ENCODE measurements at places on chromosomes 3 and 15.
A peak's percentile ranks its signal among the peaks of the same experiment; 100 is the strongest.

GRCh38 chr3:42539871-42540714 lies 37.6 kb downstream of the VIPR1 start:
- peak; percentile 67 for DNase-seq

- peak; percentile 21 for DNase-seq
These were observed 1615.8 kb downstream of the SI start for GRCh38 chr3:163462446-163462845.

DNA sequence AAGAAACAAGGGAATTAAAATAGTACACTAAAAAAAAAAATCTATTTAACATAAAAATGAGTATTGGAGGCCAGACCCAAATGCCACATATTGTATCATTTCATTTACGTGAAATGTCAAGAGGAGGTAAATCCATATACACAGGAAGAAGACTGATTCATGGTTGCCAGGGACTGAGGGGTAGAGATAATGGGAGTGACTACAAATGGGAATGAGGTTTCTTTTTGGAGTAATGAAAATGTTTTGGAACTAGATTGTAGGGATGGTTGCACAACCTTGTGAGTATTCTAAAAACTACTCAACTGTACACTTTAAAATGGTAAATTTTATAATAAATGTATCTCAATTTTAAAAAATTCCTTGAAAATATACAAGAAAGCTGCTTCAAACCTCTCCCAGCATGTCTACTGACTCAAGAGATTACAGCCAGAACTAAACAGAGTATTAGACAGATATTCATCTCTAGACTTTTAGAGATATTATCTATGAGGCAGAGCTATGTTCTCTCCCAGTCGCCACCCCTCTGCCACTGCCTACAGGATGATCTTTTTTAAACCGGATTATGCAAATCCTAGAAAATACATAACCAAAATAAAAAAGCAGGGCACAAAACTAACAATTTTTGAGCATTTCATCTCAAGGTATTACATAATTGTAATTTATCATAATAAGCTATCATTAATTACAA lies 6.2 kb downstream of the HLTF start:
- DNase-seq: no peak

DNA sequence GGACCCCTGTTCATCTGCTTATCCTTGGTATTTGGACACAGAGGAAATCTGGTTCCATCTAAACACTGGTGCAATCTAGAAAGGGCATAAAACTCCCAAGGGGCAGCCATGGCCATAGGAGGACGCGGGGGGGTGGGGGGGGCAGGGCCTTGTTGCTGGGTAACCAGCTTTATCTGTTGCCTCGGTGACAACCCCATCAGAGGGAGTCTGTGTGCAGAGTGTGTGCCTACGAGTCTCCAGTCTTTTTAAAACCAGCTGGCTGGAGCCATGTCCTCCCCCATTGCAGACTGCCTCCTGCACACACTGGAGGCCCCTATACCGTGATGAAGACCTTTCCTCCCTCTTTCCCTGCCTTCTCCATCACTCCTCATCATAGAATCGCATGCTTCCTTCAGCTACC lies 26.4 kb upstream of the CORO2B start:
- no peak for DNase-seq

GRCh38 chr3:136311968-136312367 lies 61.8 kb downstream of the PCCB start:
- no peak for DNase-seq

GRCh38 chr3:27643355-27643754 lies 78.8 kb downstream of the EOMES start:
- no peak for DNase-seq

DNA sequence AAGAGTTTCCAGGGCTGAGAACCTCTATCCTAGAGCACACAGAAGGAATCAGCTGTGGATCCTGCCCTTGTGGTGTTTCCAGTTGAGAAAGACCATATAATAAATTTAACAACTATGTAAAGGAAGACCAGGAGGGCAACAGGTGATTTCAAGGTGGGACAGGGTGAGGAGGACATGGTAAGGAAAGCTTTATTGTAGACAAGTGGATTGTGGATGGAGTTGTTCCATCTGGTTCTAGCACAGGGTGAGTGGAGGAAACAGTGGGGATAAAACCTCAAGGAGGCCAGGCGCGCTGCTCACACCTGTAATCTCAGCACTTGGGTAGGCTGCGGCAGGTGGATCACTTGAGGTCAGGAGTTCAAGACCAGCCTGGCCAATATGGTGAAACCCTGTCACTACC lies 17.1 kb downstream of the SIAH2 start:
- DNase-seq: no peak

DNA sequence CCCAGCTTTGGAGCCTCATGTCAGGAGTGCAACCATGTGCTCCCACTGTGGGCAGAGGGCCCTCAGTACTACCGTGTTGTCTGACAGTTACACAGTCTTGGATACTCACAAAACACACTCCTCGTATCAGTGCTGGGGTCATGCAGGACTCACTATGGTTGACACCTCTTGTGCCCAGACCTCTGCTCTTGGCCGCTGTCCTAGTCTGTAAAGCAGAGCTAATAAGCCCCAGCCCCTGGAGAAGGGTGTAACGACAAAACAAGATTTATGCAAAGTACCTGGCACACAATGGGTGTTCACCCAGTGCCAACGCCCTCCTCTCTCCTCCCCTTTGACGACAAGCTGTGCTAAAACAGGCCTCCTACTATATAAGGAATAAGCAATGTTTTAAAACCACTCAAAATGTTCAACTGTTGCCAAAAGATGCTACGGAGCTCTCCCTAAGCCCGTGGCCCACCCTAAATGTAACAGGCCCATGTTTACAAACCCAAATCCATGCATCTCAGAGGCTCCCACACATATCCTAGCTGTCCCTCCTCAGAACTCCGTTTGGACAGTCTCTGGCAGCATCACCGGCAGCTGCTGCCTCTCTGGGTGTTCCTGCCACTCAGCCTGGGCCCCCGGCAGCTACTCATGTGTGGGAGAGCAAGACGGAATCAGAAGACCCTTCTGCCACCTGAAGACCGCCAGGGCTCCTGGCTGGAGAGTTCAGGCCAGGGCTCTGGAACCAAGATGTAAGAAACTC lies 65.8 kb downstream of the MRPL46 start:
- DNase-seq: no peak

GRCh38 chr3:147367676-147368075 lies 38.7 kb downstream of the ZIC4 start:
- DNase-seq: no peak

DNA sequence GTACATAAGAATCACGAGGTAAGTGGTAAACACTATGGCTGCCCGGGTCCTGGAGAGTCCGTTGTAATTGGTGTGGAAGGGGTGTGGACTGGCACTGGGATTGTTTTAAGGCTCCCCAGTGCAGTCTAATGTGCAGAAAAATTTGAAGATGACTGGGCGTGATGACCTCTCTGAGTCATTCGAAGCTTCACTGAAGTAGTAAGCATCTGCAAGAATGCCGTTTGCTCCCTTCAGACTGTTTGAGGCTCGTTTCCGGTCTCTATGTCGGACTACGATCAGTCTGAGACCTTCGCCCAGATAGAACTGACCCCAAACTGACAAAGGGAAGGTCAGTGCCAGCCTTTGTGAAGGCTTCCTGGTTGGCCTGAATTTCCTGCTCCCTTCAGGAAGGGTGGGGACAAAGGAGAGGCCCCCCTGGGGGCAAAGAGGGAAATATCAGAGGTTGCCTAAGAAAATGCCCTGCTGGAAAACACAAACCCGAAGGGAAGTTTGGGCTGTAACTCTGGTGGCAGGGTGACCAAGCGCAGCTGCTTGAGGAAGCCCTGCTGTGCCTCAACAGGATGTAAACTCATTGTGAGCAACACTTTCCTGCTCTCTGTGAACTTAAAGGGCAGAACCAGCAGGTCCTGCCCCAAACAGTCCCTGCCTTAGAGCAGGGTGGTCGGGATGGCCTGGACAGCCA lies 34.6 kb downstream of the BTD start:
- no peak for DNase-seq

DNA sequence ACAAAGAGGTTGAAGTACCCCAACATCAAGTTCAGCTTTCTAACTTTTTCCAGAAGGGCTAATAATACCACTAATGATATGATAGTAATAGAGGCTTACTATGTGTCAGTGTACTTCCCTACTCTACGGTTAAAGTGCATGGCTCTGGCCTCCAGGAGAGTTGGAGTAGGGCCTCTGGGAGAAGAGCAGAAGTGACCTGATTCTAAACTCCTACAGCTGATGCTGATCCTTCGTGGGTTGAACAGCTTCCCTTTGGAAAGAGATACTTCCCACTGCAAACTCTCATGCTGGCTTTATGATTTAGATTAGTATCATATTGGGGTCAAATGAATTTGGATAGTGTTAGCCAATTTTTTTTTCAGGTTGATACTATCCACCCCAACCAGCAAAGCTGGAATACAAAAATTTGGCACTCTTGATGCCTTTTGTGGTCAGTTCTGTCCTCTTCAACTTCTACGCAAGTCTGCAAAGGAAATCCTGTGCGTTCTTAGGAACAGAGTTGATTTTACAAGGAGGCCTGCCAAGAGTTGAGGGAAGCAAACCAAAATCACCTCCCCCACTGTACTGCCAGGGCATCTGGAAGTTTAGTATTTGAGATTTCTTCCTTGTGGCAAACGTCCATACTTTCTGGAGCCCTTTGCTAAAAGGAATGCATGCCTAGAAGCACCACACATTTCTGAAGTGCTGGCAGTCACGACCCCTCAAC lies 17.8 kb downstream of the TMEM212 start:
- DNase-seq: no peak

DNA sequence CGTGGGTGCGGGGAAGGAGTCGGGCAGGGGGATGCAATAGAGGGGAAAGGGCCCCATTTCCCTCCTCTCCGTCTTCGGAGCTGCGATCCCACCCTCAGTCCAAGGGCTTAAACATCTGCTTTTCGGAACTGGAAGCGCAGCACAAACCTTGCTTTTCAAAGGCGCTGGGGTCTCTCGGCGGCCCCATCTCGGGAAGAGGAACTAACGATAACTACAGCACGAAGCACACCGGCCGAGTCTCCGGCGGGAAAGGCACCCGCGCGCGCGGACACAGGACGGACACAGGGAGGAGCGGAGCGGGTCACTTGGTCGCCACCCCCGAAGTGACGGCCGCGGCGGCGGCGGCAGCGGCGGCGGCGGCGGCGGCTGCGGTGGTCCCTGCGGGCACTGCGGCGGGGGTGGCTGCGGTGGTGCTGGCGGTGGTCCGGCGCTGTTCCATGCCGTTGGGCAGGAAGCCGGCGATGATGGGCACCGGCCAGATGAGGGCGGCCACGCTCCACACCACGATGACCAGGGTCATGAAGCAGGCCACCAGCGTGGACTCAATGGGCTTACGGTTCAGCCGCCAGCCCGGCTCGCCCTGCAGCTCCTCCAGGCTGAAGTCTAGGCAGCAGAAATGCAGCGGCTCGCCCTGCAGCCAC lies 1.1 kb downstream of the TMEM158 start:
- peak; percentile 42 for DNase-seq

DNA sequence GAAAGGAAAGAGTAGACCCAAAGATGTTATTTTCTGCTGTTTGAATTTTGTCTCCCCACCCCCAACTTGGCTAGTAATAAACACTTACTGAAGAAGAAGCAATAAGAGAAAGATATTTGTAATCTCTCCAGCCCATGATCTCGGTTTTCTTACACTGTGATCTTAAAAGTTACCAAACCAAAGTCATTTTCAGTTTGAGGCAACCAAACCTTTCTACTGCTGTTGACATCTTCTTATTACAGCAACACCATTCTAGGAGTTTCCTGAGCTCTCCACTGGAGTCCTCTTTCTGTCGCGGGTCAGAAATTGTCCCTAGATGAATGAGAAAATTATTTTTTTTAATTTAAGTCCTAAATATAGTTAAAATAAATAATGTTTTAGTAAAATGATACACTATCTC lies 21.6 kb downstream of the CLDN18 start:
- DNase-seq: no peak

- no peak for DNase-seq
These were observed 29.5 kb upstream of the CNBP start for GRCh38 chr3:129213238-129213637.

- DNase-seq: peak; percentile 94
These were observed 13.4 kb downstream of the SCAMP5 start for GRCh38 chr15:75008629-75009326.

GRCh38 chr3:185537369-185537970 lies 14.9 kb downstream of the LIPH start:
- DNase-seq: peak; percentile 89

DNA sequence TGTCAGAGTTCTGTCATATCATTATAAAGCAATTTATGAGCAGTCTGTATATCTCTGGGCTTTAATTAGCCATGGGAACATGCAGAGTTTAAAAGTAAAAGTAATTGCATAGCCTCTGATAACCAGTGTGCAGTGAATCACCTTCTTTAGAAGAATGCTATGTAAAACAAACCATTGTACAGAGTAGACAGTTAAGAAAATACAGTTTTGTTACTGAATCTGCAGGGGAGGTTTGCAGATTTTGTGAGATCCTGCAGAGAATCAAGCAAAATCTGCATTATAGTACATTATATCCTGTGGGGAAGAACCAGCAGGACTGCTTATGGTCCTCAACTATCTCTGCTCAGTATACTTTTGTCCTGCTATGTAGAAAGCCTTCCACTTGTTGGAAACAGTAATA lies 396.2 kb upstream of the NAALADL2 start:
- no peak for DNase-seq

DNA sequence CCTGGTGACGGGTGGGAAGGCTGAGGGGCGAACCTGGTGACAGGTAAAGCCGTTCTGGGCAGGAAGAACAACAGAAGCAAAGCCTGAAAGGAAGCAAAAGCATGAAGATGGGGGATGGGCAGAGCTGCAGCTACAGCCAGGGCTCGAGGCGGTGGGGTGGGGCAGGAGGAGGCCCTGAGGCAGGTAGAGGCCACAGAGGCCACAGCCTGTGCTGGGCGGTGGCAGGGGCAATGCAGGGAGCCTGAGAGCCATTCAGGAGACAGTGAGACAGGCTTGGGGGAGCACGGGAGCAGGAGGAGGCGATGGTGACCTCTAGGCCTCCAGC lies 8.2 kb downstream of the PCSK6 start:
- DNase-seq: no peak

DNA sequence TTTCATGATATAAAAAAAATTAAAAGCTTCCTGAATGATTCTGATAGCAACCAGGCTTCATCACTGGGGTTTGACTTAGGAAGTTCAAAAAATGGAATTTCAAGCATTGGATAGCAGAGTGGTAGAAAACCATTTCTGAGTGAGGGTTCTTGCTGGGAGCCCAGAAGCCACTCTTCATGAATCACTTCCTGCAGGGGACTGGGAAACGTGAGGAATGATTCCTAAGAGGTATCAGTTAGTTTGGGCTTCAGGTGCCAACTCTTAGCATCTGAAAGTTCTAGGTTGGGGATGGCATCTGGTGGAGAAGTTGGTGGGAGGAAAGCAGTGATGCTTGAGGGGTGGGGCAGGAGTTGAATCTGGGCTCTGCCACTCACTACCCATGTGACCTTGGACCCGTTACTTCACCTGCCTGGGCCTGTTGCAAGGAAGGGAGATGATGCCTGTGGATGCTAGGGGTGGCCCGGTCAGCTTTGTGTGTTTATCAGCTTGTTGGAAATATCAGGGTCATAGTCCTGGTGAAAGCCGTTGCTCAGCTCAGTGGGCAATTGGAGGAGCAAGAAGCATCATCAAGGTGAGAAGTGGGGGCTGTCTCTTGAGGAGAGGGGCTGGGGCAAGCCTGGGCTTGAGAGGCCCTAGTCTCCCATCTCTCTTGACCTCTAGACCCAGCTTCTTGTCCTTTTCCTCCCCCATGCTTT lies 37.0 kb upstream of the TNFAIP8L3 start:
- DNase-seq: no peak

Measured in MM.1S (cell line).